ENCODE measurements at places on chromosomes 1 and 21.

DNA sequence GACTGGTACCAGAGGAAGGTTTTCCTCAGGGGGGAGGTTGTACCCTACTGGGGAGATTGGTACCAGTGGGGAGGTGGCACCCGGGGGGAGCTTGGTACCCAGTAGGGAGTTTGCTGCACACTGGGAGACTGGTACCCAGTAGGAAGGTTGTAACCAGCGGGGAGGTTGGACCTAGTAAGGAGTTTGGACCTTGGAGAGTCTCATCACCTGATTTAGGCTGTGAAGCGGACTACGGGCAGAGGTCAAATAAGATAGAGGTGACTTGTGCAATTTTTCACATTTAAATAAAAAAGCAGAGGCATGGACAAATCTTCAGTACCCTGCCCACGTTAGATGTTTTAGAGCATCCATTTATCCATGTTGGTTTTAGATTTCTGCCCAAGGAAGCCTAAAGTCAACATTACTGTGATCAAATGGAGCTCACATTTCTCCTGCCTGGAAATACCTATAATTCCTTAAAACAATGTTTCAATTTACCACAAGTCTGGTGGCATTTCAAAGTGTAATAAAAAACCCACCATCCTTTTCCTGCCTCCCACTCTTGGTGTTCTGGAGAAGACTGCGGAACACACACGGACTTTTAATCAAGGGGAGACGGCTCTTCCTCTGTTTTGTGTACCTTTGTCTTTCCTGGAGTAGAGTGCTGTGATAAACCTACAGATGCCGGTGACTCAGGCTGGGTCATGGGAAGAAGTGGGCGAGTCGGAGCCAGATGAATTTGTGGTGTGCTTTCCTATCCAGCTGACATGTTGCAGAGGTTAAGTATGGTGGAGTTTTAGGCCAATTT, 36.2 kb upstream of the MRPS6 start:
- no peak for DNase-seq

- no peak for DNase-seq
These were observed 15.5 kb downstream of the ETS2 start for GRCh38 chr21:38821248-38821647.

- no peak for DNase-seq
These were observed 603.0 kb downstream of the MATN1 start for GRCh38 chr1:30120245-30121000.

- no peak for DNase-seq
These were observed 34.0 kb upstream of the ADGRL4 start for GRCh38 chr1:79040424-79041082.

- DNase-seq, result no peak
These were observed 9.8 kb downstream of the CACNA1E start for GRCh38 chr1:181493166-181493565.
